ENCODE measurements at places on chromosomes 5 and 9.

DNA sequence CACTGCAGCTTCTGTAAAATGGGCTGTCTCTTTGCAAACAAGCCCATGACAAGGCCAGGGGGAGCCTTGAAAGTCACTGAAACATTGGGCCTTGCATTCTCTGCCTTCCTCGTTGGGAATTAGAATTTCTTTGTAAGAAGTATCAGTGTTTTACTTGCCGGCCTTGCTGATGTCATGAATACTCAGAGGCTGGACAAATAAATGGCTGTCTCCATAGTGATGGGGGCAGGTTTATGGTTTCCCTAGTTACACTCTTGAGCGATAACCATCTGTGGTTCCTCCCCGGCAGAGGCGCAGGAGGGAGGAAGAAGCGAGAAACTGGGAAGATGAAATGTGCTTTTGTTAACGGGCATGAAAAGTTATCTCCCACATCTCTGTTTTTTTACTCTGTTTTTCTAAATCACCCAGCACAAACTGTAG, 272.7 kb upstream of the PANK3 start:
- DNase-seq = no peak

DNA sequence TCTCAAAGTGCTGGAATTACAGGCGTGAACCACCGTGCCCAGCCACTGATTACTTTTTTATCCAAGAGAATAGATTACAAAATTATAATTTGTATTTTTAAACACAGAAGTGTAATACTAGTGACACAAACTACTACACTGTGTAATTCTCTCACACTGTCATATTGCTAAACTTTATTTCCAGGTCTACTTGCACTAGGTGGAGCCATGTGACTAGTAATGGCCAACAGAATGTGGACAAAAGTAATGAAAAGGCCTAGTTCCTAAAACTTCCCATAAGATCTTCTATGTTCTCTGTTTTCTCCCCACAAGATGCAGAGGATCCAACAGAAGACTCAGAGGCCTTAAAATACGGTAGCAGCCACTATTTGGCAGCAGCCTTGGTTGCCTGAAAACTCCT, 27.3 kb downstream of the NADK2 start:
- no peak for DNase-seq

DNA sequence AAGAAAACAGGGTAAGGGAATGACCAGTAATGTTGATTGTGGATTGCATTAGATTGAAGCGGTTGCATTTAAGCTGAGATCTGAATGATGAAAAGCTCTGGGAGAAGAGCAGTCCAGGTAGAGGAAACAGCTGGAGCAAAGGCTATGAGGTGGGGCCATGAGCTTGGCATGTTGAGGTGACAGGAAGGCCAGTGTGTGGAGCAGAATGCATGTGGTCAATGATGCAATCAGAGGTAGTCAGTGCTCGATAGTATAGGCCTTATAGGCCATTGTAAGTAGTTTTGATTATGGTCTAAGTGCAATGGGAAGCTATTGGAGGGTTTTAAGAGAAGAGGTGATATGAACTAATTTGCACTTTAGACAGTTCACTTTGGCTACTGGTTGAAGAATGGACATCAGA, 270.4 kb downstream of the ARHGAP26 start:
- DNase-seq = no peak

GRCh38 chr5:68418201-68418600, 202.6 kb downstream of the PIK3R1 start:
- DNase-seq = no peak

DNA sequence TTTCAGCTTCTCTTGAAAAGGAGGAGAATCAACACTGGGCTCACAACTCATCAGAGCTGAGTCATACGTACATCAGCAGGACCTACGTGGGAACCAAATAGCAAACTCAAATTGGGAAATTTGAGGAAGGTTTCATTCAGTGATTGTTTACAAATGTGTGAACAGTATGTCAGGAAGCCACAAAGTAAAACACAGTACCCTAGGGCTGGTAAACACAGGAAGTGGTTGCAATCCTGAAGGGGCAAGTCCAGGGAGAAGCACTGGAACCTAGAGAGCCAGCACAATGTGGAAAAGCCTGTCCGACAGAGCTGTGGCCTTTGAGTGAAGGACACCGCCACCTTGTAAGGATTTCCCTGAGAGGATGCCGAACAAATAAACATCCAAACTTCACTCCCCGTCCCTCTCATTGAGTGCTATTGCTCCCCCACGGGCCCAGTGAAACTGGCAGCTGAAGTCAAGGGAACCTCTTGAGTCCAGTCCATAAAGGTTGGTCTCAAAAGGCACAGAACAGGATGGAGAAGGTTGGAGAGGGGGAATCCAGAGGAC, 26.7 kb upstream of the RICTOR start:
- no peak for DNase-seq

DNA sequence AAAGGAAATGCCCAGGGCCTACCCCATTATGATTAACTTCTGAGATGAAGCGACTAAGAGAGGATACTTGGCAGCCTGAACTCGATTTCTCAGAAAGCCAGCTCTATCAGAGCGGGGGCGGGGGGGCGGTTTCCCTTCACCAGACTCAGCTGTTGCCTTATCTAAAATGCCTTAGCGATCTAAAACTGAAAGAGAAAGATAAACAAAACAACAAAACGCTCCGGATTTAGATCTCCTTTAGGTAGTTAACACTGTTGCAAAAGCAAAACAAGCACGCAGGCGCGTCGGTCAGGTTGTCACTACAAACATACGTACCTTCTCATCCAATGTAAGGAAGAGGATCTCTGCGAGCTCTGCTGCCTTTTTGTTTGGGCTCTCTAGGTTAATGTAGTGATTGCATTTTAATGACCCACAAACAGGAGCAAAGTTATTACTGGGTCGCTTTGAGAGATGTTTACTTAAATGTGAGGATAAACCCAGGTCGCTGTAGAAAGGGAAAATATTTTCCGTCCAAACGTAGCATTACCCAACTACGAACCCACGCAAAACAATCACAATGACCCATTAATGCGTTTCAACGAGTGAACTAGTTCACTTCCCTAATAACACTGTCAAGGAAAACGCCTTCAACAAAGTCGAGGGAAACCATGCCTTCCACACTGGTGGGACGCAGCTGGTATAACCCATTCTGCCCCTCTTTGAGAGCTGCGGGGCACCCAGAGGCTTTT, 982 bp downstream of the EPB41L4A start:
- DNase-seq = peak; percentile 17

GRCh38 chr5:103693517-103693916, 130.9 kb upstream of the NUDT12 start:
- DNase-seq = no peak

GRCh38 chr5:76483881-76484280, 80.8 kb downstream of the IQGAP2 start:
- no peak for DNase-seq

DNA sequence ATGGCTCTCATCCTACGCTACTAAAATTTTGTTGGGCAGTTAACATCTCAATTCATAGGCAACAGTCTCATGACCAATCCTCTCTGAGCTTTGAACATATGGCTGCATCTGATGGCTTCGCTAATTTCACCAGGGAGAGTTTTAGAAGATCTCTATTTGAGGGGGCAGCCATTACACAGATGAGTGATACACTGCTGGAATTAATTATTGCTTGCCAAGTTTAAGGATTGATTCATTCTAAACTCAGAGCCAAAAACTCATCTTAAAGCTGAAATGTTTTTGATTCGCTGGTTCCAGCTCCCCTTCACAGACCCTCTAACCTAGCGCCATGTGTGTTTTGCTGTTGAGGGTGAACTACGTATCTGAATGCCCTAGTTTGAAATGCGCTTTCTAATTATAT, 519.9 kb upstream of the WWC1 start:
- no peak for DNase-seq

GRCh38 chr5:9605041-9605838, 24.9 kb downstream of the TAS2R1 start:
- DNase-seq = no peak

GRCh38 chr9:17905781-17906175, 326.9 kb downstream of the SH3GL2 start:
- no peak for DNase-seq

- DNase-seq = no peak
Observed at GRCh38 chr5:167816354-167816753, 475.1 kb upstream of the WWC1 start.

- no peak for DNase-seq
Observed at GRCh38 chr5:1463326-1464095, 18.3 kb upstream of the SLC6A3 start.

- DNase-seq = no peak
Observed at GRCh38 chr9:116288658-116289057, 135.1 kb downstream of the PAPPA start.

- DNase-seq = no peak
Observed at GRCh38 chr5:178537467-178538371, 52.5 kb downstream of the COL23A1 start.

GRCh38 chr9:129632460-129632859, 6.5 kb downstream of the NTMT1 start:
- no peak for DNase-seq

DNA sequence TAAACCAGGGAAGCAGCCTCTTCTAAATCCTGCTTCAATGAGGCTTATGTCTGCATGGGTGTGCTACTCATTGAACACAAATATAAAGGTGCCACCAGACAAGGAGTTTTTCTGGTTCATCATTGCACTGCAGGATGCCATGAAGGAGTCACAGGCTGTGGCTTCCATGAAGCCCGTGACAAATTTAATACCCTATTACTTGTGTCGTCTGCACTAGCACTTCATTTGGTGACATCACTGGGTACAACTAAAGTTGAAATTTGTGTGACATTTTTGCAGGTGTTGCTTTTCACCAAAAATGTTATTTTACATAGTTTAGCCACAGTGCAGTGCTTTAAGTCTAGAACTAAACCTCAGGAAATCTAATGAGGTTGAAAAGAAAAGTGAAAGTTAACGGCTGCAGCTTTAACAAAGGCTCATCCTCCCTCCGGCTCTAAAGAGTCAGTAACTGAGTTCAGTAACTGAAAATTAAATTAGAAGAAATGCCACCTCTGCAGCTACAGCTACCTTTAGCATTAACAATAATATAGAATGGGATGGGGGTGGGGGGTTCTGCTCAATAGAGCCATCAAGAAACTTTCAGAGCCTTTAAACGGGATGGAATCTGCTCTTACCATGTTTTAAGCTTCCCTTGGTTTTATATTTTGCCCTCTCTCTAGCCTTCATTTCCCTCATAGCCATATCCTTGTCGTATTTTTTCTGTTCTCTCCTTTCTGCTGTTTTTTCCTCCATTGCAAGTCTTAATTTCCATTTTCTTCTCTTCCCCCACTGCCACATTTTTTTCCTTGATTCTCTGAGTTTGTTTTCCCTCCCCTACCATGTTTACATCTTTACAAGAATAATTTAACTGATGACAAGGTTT, 233.8 kb upstream of the TMEM161B start:
- no peak for DNase-seq

GRCh38 chr9:98087420-98088354, 31.2 kb downstream of the NANS start:
- DNase-seq = no peak

DNA sequence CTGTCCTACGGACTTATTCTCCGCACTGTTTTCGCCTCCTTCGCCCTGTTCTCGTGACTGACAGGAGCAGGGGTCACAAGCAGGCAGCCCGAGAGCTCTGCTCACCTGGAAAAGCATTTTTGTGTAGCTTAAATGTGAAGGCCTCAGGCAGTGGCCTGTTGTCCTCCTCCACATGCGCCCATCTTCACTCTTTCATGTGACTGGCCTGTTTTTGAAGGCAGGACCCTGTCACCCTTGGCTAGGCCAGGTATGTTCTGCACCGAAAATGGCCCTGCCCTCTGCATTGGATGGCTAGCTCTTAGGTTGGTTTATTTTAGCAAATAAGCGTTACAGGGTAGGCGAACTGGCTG, 614 bp upstream of the CPLANE1 start:
- no peak for DNase-seq

DNA sequence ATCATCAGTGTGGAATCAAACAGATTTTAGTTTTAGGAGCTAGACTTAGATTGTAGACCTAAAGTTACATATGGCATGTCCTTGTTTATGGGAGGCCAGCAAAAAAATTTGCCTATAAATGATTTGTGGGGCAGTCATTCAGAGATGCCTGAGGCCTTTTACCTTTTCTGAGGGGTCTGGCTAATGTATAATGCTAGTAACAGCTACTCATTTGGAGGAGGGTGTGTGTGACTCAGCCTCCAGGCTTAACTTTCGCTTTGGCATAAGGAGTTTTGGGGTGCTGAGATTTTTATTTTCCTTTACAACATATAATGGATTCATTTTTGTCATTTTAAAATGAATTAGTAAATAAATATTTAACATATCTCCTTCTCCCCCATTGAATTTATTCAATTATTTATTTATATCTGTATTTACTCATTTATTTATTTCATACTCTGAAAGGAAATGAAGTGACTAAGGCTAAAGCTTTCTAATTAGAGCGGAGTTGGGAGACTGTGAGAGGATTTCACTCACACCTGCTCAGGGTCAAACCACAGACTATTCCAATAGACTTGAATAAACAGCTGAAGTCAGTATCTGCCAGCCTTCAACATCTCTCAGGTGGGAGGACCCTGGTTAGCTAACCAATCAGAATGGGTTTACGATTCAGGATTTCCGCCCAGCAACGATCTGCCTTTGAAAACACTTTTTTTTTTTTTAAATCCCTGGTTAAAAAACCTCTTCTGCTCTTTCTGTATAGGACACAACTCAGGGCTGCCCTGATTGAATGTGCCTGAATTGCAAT, 487.5 kb upstream of the SGCD start:
- no peak for DNase-seq

- peak; percentile 24 for DNase-seq
Observed at GRCh38 chr5:4879693-4880303, 260.3 kb upstream of the ADAMTS16 start.

DNA sequence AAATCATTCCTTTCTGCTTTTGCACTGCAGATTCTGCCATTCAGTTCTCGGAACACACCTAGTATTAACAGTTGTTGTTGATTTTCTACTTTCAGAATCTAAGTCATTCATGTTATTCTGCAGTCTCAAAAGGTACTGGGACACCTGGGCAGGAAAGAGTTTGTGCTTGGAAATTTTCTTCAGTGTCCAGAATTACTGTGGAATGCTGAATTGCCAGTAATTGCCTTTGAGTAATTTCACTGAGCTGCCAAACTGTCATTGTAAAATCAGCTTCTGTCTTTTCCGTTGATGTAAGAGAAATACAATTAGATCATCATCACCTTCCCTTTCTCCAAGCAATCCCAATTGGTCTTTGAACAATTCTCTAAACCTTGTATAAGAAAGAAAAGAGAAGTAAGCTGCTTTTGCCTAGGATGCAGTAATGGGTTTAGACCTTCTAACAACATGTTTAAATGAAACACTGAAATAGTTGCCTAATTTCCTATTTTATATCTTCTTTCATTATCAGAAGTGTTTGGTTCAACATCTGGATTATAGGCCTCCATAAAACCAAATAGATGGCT, 75.7 kb upstream of the TGFBR1 start:
- DNase-seq = no peak

- no peak for DNase-seq
Observed at GRCh38 chr5:154647761-154648145, 107.4 kb upstream of the LARP1 start.
